ENCODE measurements at places on chromosomes 7 and 10.

- DNase-seq, result no peak
Observed at GRCh38 chr7:50371551-50372021, 67.1 kb downstream of the IKZF1 start.

GRCh38 chr7:140990193-140990962 lies 24.4 kb downstream of the MRPS33 start:
- DNase-seq, result no peak

DNA sequence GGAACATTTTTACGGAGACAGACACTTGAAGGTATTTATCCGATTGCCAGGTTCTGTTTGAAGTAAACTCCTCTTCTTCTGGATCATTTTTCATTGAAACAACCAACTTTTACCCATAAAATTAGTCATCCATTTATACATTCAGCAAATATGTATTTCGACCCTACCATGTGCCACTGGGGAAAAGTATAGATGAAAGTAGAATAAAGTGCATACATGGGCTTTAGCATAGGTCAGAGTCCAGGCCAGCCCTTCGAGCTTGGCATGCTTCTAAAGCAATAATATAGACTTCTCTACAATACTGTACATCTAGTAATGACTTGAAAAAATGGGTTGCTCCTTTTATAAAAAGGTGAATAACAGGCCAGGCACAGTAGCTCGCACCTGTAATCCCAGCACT lies 10.1 kb downstream of the SLC25A16 start:
- DNase-seq, result no peak

- DNase-seq, result no peak
Observed at GRCh38 chr7:99599836-99600235, 1.8 kb downstream of the TMEM225B start.

DNA sequence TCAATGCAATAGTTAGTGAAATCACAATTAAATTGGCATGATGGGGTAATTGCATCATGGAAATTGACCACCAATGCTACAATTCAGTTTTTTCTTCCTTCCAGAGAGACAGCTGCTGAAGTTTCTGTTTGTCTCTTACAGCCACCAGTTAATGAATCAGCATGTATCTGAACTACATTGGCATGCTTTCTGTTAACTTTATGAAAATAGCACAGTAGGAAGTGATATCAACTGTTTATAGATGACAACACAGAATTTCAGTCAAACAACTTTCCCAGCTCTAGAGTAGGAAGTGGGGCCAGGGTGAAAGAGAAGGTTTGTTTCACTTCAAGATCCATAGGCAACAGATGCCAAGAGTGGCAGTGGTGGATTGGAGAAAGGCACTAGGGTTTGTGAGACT lies 339.6 kb upstream of the VWC2 start:
- DNase-seq, result no peak

DNA sequence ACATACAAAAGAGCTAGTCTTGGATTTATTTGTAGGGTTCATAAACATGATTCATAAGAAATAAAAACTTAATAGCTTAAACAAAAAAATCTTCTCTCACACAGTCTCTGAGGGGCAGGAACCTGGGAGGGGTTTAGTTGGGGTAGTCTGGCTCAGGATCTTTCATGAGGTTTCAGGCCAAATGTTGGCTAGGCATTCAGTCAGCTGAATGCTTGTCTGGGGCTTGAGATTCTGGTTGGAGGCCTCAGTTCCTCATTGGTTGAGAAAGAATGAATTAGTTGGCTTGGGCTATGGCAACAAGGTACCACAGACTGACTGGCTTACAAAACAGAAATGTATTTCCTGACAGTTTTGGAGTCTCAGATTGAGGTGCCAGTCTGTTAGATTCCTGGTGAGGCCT lies 74.3 kb downstream of the ANKRD7 start:
- no peak for DNase-seq

- DNase-seq, result no peak
Observed at GRCh38 chr10:36187380-36188079, 545.4 kb upstream of the FZD8 start.

GRCh38 chr10:1116051-1116450 lies 59.9 kb downstream of the WDR37 start:
- DNase-seq, result no peak

DNA sequence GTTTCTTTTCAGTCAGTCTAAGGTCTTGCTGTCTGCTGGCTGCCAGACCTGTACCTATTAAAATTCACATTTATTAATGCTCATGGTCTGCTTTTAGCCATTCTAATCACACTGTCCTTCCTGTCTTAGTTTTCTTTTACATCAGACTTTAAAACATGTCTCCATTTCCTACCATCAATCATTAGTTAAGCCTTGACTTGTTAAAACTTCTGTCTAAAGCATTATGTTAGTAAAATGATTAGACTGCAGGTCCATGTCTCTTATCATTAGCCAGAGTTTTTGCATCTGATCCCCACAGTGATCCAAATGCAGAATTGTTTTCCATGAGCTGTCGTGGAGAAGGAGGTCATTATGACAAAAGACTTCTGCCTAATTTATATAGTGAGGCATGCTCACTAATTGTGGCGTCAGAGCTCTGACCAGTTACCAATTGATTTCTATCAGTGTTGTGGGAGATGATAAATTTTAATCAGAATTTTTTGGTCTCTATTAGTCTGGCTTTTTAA lies 226.5 kb downstream of the DKK1 start:
- DNase-seq, result no peak

- DNase-seq, result peak; percentile 7
Observed at GRCh38 chr7:149719050-149719899, 54.1 kb downstream of the ZNF467 start.

DNA sequence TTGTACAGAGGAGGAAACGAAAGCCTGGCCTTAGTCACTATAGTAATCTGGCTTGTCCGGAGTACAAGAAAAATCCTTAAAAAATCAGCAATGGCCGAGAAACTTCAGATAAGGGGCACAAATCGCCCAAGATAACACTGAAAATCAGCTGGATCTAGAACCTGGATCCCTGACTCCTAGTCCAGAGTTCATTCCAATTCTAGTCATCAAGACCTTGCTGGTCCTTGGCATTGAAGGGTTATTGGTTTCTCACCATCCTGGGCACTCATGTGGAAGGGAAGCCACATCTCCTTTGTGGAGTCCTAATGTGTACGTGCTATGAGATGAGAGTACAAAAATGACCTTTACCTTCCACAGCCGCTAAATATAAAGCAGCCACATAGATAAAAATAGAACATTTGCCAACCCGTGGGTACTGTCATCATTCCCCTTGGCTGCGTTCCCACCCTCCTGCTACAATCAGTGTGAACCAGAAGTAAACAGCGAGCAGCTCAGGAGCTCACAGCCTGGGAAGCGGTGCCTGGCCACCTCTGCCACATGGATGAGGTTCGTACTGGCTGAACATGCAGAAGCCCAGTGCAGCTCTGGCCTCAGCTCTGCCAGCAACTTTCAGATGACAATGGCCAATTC lies 116.0 kb upstream of the PDLIM1 start:
- no peak for DNase-seq

GRCh38 chr10:26799342-26799741 lies 61.4 kb downstream of the ABI1 start:
- DNase-seq, result no peak

GRCh38 chr7:108461840-108462239 lies 5.6 kb upstream of the NRCAM start:
- no peak for DNase-seq

DNA sequence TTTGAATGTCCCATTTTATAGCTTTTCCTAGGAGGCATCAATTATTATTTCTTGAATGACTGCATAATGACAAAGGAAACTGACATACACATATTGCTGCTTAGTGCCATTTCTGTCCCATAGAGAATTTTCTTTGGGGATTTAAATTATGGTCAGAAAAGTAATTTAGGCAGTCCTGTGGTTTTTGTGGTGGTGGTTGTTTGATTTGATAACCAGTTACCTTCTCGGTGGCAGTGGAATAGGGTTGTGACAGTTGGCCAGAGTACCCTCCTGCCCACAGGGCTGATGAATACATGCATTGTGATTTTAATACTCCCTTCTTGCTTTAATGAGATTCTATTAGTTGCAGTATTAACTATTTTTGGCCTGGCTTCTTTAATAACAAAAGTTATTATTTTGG lies 6.6 kb upstream of the SGCE start:
- DNase-seq, result no peak

GRCh38 chr10:94427166-94427565 lies 24.8 kb downstream of the TBC1D12 start:
- DNase-seq, result no peak
